ENCODE measurements at places on chromosomes 6 and 20.
A peak's percentile ranks its signal among the peaks of the same experiment; 100 is the strongest.

GRCh38 chr6:18388942-18389341 is 1.8 kb downstream of the RNF144B start:
- DNase-seq: no peak

GRCh38 chr6:81838031-81838430 is 85.5 kb upstream of the TENT5A start:
- no peak for DNase-seq

GRCh38 chr6:84791233-84791632 is 26.8 kb upstream of the TBX18 start:
- DNase-seq: no peak

DNA sequence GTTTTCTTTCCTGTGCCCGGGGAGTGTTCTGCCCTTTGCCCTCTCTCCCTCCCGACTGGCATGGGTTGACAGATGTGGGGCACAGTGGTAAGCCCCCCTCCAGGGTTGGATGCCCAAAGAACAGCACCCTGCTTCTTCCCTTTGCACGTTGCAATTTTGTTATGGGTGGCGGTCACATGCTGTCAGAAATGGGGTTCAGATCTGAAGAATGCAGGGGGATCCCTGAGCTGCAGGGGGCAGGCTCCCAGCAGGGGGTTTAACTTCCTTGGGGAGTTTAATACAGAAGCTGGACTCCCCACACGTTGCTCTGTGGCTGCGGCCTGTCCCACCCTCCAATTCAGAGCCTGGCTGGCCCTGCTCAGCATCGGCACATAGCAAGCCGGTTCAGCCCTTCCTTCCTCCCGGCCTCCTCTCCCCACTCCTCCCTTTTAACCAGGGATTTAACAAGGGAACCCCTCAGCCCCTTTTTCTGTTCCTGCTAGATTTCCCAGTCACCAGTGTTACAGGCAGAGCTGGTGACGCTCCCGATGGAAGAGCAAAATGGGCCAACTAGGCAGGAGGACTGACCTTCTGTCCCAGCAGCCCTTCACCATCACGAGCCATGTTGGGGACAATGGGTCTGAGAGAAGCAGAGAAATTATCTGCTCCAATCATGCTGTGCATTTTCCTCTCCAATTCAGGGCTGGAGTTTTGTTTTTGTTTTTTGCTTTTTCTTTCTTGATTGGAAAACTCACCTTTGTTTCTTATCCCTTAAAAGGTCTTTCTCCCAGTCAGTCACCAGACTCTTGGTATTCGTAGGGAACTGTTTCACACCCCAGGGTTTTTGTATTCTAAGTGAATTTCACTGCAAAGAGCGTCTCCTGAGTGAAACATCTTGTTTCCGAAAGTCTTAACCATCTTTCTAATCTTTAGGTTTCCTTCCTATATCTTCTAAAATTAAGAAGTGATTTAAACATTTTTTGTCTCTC is 6.8 kb downstream of the FOXF2 start:
- no peak for DNase-seq

DNA sequence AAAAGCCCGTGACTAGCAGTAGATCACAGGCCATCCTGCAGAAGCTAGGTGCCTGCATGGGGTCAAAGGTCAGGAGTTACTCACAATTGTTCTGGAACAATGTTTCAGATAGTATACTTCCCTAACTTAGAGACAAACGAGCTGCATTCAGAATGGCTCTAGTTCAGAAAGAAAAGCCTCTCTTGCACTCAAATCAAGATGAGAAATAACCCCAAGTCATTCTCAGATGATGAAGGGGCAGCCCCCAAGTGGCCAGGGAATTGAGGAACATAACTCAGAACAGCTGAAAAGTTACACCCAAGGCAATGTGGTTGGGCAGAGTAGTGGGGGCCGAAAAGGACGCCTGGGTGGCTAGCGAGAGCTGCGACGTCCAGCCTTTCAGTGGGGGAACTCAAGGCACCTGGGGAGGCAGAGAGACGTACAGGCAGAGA is 27.8 kb downstream of the FYN start:
- no peak for DNase-seq

DNA sequence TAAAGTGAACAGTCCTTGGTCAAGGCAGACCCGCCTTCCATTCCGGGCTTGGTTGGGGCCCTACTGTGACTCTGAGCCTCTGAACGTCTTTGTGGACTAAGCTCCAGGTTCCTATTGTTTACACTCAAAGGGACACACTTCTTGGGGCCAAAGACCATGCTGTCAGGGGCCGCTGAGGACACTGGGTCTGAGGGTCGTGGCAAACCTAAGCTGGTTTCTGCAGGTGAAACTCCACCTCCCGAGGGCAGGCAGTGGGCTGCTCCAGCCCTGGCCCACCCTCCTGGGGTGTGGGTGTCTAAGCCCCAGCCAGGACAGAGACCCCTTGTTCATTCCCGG is 43.1 kb downstream of the DSTN start:
- DNase-seq: no peak

GRCh38 chr6:2110504-2110903 is 134.9 kb downstream of the GMDS start:
- no peak for DNase-seq

DNA sequence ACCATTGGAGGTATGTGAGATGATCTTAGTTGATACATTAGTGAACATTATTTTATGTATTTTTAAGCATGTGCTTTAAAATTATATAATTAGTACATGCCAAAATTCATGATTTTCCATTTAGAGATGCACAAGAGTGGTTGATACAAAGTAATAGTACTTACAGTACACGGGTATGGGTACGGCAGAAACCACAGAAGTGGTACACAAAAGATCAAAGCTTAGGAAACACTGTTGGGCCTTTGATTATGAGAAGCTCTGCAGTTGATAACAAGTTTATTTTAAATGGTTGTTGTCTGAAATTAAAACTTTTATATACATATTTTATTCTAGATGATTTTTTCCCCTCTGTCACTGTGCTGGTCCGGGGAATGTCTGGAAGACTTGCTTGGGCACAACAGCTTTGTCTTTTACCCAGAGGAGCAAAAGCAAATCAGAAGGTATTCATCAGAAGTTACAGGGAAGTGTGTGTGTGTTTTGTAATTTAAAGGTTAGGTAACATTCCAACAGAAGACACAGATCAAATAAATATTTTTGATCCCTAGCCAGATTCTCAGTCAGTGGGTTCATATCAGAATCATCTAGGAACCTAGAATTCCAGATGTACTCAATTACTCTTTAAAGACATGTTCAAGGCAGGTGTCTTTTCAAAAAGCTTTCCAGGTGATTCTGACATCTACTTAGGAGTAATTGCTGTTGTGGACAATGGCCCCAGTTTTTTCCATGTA is 32.5 kb upstream of the ADIG start:
- no peak for DNase-seq

DNA sequence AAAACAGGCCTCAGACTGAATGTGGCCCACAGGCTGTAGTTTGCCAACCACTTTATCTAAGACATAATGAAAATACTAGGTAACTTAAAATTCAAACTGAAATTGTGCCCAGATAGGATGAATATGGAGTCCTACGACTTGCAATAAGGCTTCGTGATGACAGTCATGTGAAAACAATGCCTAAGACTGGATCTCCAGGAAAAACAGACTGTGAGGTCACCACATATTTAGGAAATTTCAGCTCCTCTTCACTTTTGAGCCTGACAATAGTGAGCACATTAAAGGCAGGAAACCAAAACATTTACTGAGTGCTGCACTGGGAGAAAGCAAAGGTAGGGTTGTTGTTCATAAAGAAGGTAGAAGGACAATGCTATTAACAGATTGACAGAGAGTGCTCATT is 50.0 kb downstream of the RTN4IP1 start:
- no peak for DNase-seq

DNA sequence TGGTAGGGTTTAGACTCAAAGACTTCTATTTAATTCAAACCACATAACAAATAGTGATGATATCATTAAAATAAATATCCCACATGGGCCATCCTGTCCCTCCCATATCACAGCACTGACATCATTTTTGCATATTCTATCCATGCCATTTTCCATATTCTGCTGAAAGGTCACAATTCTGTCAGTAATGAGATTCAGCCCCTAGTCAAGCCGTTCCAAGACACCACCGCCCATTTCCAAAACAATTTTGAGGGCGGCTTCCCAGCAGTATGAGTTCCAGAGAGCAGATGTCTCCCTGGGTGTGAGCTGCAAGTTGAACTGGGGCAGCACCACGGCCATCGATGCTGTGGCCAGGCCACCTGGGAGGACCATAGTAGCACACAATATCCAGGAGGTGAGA is 65.1 kb upstream of the PLEKHG1 start:
- no peak for DNase-seq

DNA sequence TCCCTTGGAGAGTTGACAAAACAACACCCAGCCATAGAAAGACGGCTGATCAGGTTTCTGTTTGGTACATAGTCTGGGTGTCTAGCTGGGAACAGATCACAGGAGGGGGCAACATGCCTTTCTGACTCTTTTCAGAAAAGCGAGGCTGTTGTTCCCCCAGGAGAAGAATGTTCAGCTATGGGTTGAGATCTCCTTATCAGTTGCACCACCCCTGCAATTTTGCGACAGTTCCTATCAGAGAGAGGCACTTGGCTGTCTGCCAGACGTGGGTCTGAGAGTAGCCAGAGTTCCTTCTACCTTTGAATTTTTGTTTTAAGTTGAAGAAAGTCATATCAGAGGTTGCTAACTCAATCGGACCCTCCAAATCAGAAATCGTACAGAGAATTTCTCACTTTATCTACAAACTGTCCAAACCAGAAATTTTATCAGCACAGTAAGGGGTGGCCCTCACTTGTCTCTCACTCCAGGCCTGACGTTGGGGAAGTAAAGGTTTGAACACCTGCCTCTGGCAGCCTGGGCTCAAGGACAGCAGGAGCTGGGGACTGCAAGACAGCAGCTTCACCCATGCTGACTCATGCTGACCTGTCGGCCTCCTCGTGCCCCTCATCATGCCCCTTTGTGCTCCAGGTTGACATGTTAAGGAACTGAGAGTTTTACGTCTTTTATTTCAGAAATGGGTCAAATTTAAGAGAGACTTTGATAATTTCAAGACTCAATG is 42.3 kb downstream of the TMC2 start:
- no peak for DNase-seq

- DNase-seq: peak; percentile 74
Observed at GRCh38 chr6:33008944-33009861, at the start of gene HLA-DOA. TSS of gene HLA-DOA (minus strand) at chr6:33009591.

DNA sequence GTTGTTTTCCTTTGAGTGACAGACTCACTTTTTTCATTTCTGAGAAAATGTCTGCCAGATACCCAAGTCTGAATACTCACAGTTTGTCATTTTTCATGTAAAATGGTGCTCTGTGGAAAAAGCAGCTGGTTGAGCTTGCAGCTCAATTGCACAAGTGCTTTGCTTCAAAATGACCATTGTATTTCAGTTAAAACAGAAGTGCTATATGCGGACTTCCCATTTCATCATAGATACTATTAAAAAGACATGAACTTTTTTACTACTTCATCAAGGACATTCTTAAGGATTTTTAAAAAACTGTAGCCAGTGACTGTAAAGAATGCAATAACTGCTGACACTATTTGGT is 61.5 kb downstream of the KCNS1 start:
- no peak for DNase-seq

DNA sequence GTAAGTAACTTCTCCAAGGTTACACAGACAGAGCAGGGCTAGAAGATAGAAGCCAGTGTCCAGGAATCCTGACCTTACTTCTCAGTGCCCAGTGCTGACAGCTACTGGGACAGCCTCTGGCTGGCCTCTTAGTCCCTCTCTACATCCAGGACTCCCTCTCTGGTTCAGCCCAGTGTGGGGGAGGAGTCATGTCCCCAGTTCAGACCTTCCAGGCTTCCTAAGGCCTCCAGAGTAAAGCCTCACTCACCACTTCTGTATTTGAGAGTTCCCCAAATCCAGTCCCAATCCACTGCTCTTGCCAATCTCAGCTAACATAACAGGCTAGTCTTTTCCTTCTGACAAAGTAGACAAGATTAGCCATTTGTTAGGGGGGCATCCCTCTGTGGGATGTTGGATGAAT is 36.9 kb upstream of the EPB41L1 start:
- no peak for DNase-seq

DNA sequence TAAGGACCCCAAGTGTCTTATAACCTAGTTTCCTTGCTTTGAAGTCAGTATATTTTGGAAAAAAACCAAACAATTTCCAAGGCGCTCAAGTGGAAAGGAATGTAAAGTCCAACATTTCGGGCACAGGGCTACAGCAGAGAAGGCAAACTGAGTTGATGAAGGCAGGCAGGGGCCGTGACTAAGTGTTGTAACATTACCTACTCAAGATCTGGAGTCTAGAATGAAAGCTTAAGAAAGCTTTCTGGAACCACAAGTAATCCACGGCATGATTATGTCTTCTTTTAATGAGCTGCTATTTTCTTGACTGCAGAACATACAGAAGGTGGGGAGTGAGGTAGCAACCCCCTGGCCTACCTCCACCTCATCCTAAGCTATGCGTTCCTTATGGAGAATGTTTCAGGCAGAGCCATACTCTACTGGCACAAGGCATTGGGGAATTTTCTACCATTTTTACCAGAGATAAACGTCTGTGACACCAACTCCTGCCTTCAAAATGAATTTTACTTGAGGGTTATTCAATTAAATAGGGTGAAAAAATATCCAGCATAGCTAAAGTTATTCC is 4.3 kb downstream of the PPP1R10 start:
- DNase-seq: no peak

- peak; percentile 42 for DNase-seq
Observed at GRCh38 chr6:34484899-34485298, 19.0 kb downstream of the PACSIN1 start.

- no peak for DNase-seq
Observed at GRCh38 chr6:146310628-146311027, 233.0 kb upstream of the RAB32 start.

DNA sequence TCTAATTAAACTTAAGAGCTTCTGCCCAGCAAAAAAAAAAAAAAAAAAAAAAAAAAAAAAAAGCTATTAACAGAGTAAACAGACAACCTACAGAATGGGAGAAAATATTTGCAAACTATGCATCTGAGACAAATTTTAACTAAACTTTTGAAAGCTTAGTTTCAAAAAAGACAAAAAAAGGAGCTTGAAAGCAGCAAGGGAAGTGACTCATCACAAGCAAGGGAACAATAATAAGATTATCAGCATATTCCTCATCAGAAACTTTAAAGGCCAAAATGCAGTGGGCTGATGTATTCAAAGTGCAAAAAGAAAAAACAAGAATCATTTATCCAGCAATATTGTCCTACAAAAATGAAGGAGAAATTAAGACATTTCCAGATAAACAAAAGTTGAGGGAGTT is 158.6 kb downstream of the RNF144B start:
- no peak for DNase-seq

- DNase-seq: no peak
Observed at GRCh38 chr6:96468681-96469224, 52.9 kb upstream of the UFL1 start.

- no peak for DNase-seq
Observed at GRCh38 chr20:43942201-43942590, 27.5 kb downstream of the TOX2 start.

DNA sequence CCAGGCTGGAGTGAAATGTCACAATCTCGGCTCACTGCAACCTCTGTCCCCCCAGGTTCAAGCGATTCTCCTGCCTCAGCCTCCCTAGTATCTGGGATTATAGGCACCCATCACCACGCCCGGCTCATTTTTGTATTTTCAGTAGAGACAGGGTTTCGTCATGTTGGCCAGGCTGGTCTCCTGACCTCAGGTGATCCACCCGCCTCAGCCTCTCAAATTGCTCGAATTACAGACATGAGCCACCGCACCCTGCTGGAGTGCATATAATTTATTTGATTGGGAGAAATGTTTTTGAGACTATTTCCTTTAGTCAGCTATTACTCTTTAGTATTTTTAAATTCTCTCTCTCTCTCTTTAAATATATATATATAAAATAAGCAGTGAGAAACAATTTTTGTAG is 29.8 kb downstream of the FAM83B start:
- DNase-seq: no peak

GRCh38 chr6:158405933-158406332 is 93.7 kb downstream of the TULP4 start:
- DNase-seq: no peak
